ENCODE measurements at places on chromosomes 13 and 19. TPM values are rescaled to one million over a fixed set of nuclear protein-coding genes. Genes with fewer than 3 reads are reported as not detected.

PNMA8B gene
- not detected for total RNA-seq

ATP4B gene
- total RNA-seq, result not detected

BRSK1 gene
- total RNA-seq, result 8.4 TPM

EMP3 gene
- 253 TPM for total RNA-seq

ZSCAN4 gene
- not detected for total RNA-seq

GRIK5 gene
- 3.9 TPM for total RNA-seq

TEX26 gene
- not detected for total RNA-seq

PEG3 gene
- total RNA-seq, result not detected

CAPN12 gene
- 2.5 TPM for total RNA-seq

CYP4F22 gene
- 0.10 TPM for total RNA-seq

GRK1 gene
- not detected for total RNA-seq

ZNF234 gene
- total RNA-seq, result 8.4 TPM

KLK8 gene
- not detected for total RNA-seq

SLC25A15 gene
- total RNA-seq, result 20.0 TPM

SLITRK1 gene
- total RNA-seq, result not detected

PRR19 gene
- 1.0 TPM for total RNA-seq

ZNF296 gene
- total RNA-seq, result 4.7 TPM

MBD3L5 gene
- not detected for total RNA-seq

ZNF93 gene
- 7.2 TPM for total RNA-seq

ZNF382 gene
- total RNA-seq, result 10.8 TPM

TUBA3C gene
- not detected for total RNA-seq

GRCh38 chr13:76943646-76944045 is 4.7 kb upstream of the ACOD1 start:
- no peak for DNase-seq

GRCh38 chr19:16739546-16739945 is 19.9 kb downstream of the NWD1 start:
- DNase-seq, result no peak

GRCh38 chr13:36848199-36848982 is 29.4 kb downstream of the RFXAP start:
- DNase-seq, result no peak

DNA sequence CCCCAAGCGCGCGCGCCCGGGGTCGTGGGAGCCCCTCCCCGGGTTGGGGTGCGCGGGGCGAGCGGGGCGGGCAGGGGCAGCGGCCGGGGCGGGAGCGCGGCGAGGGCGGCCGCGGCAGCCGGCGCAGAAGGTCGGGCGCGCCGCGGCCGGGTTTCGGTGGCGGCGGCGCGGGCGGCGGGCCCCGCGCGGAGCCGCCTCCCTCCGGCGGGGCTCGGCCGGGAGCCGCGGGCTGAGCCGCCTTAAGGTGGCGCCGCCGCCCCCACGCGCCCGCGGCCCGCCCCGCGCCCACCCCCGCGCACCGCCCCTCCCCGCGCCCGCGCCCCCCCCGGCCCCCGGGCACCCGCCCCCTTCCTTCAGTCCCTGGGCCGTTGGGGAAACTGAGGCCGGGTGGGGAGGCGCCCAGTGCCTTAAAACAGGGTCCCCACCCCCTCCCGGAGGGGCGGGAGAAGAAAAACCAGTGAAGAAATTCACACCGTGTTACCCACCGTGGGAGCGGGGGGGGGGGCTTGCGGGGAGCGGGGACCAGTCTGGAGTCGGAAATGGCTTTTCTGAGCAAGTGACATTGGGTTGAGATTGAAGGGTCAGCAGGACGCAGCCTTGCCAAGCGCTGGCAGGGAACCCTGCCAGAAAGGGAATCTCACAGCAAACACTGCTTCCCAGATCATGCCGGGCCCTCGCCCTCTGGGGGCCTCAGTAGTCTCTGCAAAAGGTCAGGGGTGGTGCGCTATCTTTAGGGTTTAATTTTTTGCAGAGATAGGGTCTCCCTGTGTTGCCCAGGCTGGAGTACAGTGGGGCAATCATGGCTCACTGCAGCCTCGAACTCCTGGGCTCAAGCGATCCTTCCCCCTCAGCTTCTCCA is at the start of gene TLE2:
TSS of gene TLE2 (minus strand) at position 216 of the 859 bp plus-strand sequence. CDS start 376 bp downstream, outside the sequence.
- DNase-seq, result no peak

GRCh38 chr19:46350029-46350757 is 3.3 kb downstream of the PPP5C start:
- no peak for DNase-seq

DNA sequence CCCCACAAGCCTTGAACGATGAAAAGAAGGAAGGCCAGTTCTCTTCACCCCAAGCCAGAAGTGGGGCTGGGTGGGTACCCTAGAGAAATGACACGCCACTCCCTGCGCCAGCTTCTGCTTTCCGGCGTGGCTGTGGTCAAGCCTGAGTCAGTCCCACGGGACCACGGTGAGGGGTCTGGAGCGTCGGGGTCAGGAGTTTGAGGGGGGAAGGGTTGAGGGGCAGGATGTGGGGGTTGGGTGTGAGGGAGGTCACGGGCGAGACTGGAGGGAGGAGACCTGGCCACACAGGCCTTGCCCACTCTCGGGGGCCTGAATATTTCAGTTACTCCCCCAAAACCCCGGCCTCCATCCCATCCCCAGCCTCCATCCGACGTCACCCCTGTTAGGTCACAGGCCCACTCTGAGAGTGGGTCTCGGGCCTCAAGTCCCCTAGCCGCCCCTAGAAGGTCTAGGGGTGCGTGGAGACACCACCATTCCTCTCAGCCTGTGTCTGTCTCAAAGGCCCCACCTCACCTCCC is 500 bp upstream of the IFI30 start:
- DNase-seq, result no peak

DNA sequence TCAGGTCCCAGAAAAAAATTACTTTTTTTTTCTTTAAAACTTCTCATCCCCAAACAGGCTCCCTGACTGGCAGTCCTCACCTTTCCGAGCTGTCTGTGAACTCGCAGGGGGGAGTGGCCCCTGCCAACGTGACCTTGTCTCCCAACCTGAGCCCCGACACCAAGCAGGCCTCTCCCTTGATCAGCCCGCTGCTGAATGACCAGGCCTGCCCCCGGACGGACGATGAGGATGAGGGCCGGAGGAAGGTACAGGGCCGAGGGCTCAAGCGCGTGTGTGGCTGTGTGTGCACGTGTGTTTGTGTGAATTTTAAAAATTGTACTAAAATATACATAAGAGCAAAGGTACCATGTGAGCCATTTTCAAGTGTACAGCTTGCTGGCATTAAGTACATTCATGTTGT is 167.6 kb downstream of the STK24 start:
- DNase-seq, result no peak

GRCh38 chr13:46022481-46022880 is 30.1 kb downstream of the ZC3H13 start:
- DNase-seq, result no peak

- DNase-seq, result no peak
Observed at GRCh38 chr13:21796066-21796465, 125.2 kb downstream of the FGF9 start.

GRCh38 chr13:111145506-111145905 is 30.4 kb downstream of the ARHGEF7 start:
- no peak for DNase-seq

DNA sequence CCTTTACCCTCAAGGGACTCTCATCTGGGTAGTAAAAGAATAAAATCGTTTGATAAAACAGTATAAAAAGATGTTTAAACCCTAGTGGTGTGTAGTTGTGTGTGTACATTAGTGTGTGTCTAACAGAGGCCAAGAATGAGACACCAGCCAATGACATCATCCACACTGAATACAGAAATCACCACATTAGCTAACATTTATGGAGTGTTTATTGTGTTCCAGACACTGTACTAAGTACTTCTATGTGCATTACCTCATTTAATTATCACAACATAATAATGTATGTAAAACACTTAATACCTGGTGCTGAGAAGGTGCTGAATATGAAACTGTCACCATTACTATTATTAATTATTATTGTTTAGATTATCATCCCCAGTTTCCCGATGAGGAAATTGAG is 49.1 kb upstream of the UQCRFS1 start:
- DNase-seq, result no peak

- DNase-seq, result peak; percentile 95
Observed at GRCh38 chr19:46788262-46788967, at the start of gene SLC1A5. Gene SLC1A5, minus strand, starts transcription at chr19:46788594. Its CDS starts 629 bp downstream, at chr19:46787965.

- DNase-seq, result no peak
Observed at GRCh38 chr13:89401264-89401675, 1730.1 kb downstream of the SLITRK5 start.

GRCh38 chr13:101916108-101916774 is 463.8 kb downstream of the ITGBL1 start:
- no peak for DNase-seq

DNA sequence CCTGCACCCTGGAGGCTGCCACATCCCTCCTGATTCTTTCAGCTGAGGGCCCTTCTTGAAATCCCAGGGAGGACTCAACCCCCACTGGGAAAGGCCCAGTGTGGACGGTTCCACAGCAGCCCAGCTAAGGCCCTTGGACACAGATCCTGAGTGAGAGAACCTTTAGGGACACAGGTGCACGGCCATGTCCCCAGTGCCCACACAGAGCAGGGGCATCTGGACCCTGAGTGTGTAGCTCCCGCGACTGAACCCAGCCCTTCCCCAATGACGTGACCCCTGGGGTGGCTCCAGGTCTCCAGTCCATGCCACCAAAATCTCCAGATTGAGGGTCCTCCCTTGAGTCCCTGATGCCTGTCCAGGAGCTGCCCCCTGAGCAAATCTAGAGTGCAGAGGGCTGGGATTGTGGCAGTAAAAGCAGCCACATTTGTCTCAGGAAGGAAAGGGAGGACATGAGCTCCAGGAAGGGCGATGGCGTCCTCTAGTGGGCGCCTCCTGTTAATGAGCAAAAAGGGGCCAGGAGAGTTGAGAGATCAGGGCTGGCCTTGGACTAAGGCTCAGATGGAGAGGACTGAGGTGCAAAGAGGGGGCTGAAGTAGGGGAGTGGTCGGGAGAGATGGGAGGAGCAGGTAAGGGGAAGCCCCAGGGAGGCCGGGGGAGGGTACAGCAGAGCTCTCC is 6.9 kb upstream of the CEACAM5 start:
- no peak for DNase-seq

DNA sequence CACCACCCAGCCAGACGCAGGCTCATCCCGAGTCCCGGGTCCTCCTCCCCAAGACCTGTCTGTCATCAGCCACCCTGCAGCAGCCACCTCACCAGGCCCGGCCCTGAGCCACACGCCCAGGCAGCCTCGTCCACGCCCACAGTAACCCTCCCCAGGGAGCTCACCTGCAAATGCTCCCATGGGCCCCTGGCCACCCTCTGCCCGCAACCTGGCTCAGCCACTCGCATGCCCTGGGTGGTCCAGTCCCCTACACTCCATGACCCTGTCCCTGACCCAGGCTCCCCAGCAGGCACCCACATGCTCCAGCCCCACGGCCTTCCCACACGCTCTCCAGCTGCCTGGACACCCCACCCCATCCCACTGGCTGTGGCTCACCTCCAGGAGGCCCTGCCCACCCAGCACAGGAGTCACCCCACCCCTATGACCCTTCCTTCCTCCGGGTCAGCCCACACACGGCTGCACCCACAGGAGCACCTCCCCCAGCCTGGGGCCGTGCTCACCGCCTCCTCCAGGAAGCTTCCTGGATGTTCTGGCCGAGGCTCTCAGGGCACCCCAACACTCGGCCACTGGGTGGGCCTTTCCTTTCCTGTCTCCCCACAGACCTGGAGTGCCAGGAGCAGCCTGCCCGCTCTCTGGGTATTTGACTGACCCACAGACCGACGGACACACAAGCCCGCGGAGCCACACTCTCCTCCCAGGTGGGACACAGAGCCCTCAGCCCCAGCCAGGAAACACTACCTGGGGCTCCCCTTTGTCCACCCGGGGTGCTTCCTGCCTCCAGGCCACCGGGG is 3.6 kb downstream of the TMEM259 start:
- no peak for DNase-seq

DNA sequence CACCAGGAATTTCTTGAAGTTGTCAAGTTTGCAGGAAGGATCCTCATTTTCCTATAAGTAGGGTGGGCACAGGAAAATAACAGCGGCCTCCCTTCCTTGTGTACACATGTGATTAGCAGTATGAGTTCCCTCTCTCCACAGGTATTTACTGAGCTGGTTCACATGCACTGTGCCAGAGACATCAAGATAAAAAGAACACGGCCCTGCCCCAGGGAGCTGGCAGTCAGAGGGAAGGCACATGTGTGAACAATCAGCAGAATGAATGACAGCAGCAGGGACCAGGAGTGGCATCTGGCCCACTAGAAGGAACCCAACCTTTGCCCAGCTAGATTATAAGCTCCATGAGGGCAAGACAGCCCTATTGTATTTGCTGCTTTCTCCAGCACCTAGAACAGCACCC is 13.9 kb downstream of the DOCK9 start:
- DNase-seq, result no peak

GRCh38 chr19:17824339-17824738 is 3.0 kb upstream of the INSL3 start:
- DNase-seq, result no peak

- peak; percentile 56 for DNase-seq
Observed at GRCh38 chr19:610801-611480, 21.3 kb downstream of the HCN2 start.

- DNase-seq, result no peak
Observed at GRCh38 chr13:33275916-33276315, 9.6 kb downstream of the STARD13 start.

DNA sequence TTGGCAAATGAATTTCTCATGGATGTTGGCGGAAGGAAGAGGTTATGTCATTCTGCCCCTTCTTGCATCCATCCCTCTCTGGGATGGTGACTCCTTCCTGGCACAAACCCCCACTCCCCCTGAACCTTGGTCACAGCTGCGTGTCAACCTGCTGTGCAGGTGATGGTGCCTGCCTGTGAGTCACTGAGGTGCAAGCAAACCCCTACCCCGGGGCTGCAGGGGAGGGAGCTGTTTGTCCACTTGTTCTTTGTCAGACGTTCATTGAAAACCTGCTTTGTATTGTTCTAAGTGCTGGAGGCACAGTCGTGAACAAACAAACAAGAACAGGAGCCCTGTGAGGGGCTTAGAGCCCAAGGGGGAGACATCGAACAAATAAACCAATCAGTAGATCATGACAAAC is 2.0 kb upstream of the GAPDHS start:
- no peak for DNase-seq

GRCh38 chr13:114275304-114275703 is 6.1 kb upstream of the UPF3A start:
- DNase-seq, result no peak

- no peak for DNase-seq
Observed at GRCh38 chr19:45975306-45976070, 1.8 kb upstream of the NOVA2 start.

- DNase-seq, result no peak
Observed at GRCh38 chr13:36329361-36329760, 16.8 kb downstream of the SPART start.

DNA sequence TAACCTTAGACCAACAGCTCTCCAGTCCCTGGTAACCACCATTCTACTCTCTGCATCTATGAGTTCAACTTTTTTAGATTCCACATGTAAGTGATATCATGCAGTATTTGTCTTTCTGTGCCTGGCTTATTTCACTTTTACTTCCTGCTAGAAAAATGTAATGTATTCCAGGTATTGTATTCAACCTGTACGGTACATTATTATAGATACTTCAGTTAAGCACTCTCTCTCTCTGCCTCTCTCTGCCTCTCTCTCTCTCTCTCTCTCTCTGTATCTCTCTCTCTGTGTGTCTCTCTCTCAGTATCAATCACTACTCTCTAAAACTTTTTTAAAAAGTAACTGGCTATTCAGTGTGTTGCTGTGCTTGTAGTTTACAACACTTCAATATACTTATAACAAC is 8.4 kb downstream of the DACH1 start:
- DNase-seq, result no peak

Measured in activated T-helper 1 cell treated with anti-CD3 and anti-CD28 coated beads, Interleukin-12 subunit alpha, Interleukin-12 subunit beta, Interleukin-2, Interleukin-4 antibody, amounts not matched to agents 30 ng/mL and 10 ng/mL and 1 ng/mL, durations not matched to agents 14 hours and 24 hours and 36 hours (primary cell).